Aortic smooth muscle cell (primary cell): ENCODE measurements at places on chromosomes 7 and 10. TPM values are rescaled to one million over a fixed set of nuclear protein-coding genes. Genes with fewer than 3 reads are reported as not detected.

FOXI2 gene
- total RNA-seq: not detected in 2 replicates

DLG5 gene
- 24.4 and 34.3 TPM in 2 replicates for total RNA-seq

CALML5 gene
- not detected in 2 replicates for total RNA-seq

ETV1 gene
- total RNA-seq: 42.7 and 42.8 TPM in 2 replicates

C10orf53 gene
- not detected in 2 replicates for total RNA-seq

ADARB2 gene
- not detected in 2 replicates for total RNA-seq

SSMEM1 gene
- not detected in 2 replicates for total RNA-seq

INHBA gene
- total RNA-seq: 34.7 and 58.7 TPM in 2 replicates

PON1 gene
- not detected in 2 replicates for total RNA-seq

POLR3A gene
- 22.9 and 23.1 TPM in 2 replicates for total RNA-seq

AVL9 gene
- 22.2 and 28.9 TPM in 2 replicates for total RNA-seq

RPEL1 gene
- 0.12 TPM in 1 of 2 replicates, not detected in the other for total RNA-seq

SPDYE17 gene
- not detected in 2 replicates for total RNA-seq

GLI3 gene
- total RNA-seq: 3.0 and 3.7 TPM in 2 replicates

GDF10 gene
- total RNA-seq: under 0.01 TPM in 1 of 2 replicates, not detected in the other

PPP1R3A gene
- not detected in 2 replicates for total RNA-seq

PTPRE gene
- total RNA-seq: 1.7 and 3.8 TPM in 2 replicates

LRMDA gene
- 4.6 and 7.8 TPM in 2 replicates for total RNA-seq

ADAM12 gene
- total RNA-seq: 13.6 and 13.7 TPM in 2 replicates

PLEKHS1 gene
- not detected in 2 replicates for total RNA-seq

TMEM176A gene
- total RNA-seq: not detected in 2 replicates

ADCYAP1R1 gene
- under 0.01 and 0.13 TPM in 2 replicates for total RNA-seq

METTL2B gene
- total RNA-seq: 34.7 and 37.9 TPM in 2 replicates

MACROH2A2 gene
- 7.3 and 7.9 TPM in 2 replicates for total RNA-seq
